ENCODE measurements at places on chromosomes 3 and 15.
A peak's percentile ranks its signal among the peaks of the same experiment; 100 is the strongest.

GRCh38 chr15:97012986-97013385, 682.5 kb downstream of the NR2F2 start:
- no peak for DNase-seq

GRCh38 chr15:93031103-93031464, 57.9 kb downstream of the RGMA start:
- no peak for DNase-seq

- no peak for DNase-seq
These were observed 20.1 kb downstream of the MAPKAPK3 start for GRCh38 chr3:50637011-50637410.

- no peak for DNase-seq
These were observed 466.7 kb downstream of the SHQ1 start for GRCh38 chr3:72381584-72381983.

GRCh38 chr3:185760550-185760949, 64.3 kb downstream of the IGF2BP2 start:
- DNase-seq = no peak

DNA sequence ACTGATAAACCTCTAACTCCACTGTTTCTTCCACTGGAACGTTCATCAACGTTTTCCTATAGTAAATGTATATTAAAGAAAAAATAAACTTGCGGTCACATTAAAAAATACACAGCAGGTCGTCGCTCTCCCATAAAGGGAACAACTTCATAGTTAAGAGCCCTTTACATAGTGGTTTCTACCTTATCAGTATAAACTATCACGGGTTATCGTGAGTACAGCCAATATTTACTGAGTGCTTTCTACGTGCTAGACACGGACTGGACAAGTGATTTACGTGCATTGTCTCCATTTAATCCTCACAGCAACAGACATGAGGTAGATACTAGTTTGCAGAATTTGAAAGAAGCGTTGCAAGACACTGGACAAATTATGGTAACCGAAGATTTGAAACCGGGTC, 964 bp upstream of the TASOR start:
- no peak for DNase-seq

- DNase-seq = no peak
These were observed 47.2 kb downstream of the CD86 start for GRCh38 chr3:122102191-122102935.

GRCh38 chr3:179166561-179167201, 18.5 kb downstream of the PIK3CA start:
- DNase-seq = no peak

GRCh38 chr15:40334541-40334940, 6.2 kb downstream of the CCDC9B start:
- no peak for DNase-seq

DNA sequence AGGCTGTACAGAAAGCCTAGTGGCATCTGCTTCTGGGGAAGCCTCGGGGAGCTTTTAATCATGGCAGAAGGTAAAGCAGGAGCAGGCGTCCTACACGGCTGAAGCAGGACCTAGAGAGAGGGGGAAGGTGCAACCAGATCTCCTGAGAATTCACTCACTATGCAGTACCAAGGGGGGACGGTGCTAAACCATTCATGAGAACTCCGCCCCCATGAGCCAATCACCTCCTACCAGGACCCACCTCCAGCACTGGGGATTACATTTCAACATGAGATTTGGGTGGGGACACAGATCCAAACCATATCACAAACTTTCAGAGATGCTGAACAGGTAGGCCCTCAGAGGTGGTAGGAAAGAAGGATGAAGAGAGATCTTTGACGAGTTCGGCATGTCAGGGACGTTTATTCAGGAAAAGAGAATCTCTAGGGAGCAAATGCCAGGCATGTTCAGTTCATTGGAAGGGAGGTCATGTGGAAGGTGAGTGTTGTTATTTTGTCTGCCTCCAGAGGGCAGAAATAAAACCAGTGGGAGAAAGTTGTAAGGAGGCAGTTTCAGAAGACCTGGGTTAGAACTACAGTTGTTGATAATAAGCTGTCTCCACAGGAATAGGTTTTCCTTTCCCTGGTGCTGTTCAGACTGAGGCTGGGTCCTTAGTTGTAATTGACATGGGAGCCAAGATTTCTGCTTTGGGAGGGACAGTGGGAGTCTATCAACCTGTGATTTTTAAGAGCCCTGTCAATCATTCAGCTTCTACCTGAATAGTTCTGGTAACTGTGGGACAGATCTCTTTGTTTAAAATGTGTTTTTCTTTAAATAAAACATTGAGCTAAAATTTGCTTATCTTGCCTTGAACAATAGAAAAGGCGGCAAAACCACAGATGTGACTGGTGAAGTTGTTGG, 4.3 kb upstream of the FNDC3B start:
- DNase-seq = peak; percentile 53

GRCh38 chr3:13844286-13844685, 35.6 kb downstream of the WNT7A start:
- no peak for DNase-seq

- DNase-seq = peak; percentile 25
These were observed 9.8 kb upstream of the OR5K4 start for GRCh38 chr3:98343647-98344507.

DNA sequence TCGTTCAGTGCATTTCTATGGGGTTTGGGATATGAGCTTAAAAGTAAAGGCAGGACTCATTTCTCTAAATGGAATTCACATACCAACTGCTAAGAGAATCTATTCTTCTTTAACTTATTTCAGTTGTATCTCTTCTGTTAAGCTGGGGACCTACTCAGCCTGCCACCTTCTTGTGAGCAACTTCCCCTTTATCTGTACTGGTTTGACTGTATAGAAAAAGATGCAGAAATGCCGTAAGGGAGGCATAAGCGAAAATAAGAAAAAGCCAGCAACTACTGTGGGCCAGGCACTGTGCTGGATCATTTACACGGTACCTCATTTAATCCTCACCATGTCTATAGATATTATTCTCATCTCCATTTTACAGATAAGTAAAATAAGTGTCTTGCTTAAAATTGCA, 38.4 kb downstream of the RBMS3 start:
- DNase-seq = no peak

DNA sequence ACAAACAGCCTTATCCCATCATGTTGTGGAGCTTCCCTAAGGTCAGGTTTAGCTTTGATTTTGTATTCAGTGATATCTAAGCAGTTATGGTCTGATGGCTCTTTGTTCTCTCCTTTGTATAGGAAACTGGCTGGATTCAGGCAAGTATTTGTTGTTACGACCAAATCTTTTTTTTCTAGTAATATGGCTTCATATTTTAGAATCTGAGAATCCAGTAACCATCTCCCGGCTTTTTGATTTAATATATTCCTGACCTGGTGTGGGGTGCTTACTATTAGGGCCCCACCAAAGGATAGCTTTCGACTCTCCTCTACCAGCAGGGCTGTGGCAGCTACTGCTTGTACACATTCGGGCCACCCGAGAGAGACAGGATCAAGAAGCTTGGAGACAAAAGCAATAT, 23.0 kb downstream of the ARL8B start:
- no peak for DNase-seq

- DNase-seq = no peak
These were observed 5.9 kb downstream of the SLC49A4 start for GRCh38 chr3:122800706-122801237.

GRCh38 chr3:179760944-179761343, 108.1 kb downstream of the USP13 start:
- no peak for DNase-seq

GRCh38 chr3:3778641-3779270, 20.5 kb upstream of the LRRN1 start:
- no peak for DNase-seq

DNA sequence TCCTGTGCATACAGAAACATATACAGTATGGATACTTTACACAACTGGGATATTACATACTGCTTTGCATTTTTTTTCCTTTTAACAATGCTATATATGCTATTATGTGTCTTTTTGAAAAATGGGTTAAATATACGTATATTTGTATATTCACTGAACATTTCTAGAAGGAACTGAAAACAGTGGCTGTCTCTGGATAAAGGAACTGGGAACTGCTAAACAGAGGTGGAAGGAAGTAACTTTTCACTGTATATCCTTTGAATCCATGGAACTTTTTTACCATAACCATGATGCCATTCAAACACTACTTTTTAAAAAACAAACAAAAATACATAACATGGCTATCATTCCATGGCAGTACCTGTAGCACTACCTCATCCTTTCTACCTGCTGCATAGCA, 1.8 kb downstream of the MTFMT start:
- DNase-seq = no peak

- no peak for DNase-seq
These were observed 347.7 kb upstream of the ARPP21 start for GRCh38 chr3:35291471-35292236.

DNA sequence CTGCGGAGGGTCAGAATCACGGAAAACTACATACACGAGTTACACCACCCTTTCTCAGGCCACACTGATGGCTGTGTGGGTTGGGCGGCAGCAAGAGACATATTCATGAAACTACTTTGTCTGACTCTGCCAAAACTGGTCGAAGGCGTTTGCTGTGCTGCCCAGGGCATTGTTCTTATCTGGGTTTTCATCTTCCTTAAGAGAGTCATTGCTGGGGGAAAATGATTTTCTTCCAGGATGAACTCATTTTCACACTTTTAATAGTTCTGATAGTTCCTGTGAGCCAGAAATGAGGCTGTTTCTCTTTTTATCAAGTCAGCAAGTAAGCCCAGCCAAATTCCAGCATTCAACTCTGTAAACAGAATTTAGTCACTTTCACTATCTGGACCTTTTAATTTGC, 47.6 kb downstream of the TRIM71 start:
- no peak for DNase-seq

DNA sequence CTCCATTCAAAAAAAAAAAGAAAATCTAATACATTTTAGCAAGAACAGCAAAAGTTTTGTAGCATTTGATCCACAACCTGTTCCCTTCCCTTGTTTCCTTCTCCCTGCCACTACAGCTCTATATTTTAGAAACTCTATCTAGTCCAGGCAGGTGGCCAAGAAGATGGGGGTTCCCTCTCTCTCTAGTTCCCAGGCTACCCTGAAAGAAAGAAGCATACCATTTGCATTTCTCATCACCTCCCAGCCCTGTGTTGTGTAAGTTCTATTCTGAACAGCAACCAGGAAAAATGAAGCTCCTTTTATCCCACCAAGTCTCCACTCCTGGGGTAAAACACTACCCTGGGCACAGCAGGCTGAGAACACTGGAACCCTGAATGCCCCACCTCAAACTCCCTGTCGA, 100.0 kb downstream of the PCCB start:
- DNase-seq = no peak

GRCh38 chr15:78937132-78937739, 7.6 kb downstream of the CTSH start:
- DNase-seq = no peak

GRCh38 chr3:150317469-150317868, 90.6 kb upstream of the TSC22D2 start:
- DNase-seq = no peak

DNA sequence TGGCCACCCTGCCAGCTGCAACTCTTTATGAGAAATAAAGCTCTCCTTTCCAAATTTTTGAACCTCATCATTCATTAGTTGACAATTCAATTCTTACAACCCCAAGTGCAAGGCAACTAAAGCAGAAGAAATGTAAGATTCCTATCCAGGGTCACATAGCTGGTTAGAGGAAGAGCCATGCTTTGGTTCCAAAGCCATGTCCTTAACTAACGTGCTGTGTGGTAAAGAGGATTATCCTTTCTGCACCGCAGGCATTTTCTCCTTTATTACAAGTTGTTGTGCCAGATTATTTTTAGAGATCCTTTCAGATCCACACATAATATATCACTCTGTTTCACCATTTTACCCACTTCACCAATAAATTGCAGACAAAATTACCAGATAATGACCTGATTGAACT, 36.5 kb downstream of the TM4SF18 start:
- DNase-seq = no peak

GRCh38 chr15:64847016-64847415, 5.3 kb downstream of the PLEKHO2 start:
- no peak for DNase-seq

GRCh38 chr3:127678315-127678599, 5.5 kb downstream of the ABTB1 start:
- no peak for DNase-seq

Data from naive thymus-derived CD4-positive, alpha-beta T cell (primary cell).